ENCODE measurements at places on chromosomes 7 and 10.

GRCh38 chr10:30984563-30985328, 46.9 kb downstream of the ZNF438 start:
- DNase-seq = no peak

- no peak for DNase-seq
Measured at GRCh38 chr10:48414778-48415177, 108.3 kb downstream of the MAPK8 start.

DNA sequence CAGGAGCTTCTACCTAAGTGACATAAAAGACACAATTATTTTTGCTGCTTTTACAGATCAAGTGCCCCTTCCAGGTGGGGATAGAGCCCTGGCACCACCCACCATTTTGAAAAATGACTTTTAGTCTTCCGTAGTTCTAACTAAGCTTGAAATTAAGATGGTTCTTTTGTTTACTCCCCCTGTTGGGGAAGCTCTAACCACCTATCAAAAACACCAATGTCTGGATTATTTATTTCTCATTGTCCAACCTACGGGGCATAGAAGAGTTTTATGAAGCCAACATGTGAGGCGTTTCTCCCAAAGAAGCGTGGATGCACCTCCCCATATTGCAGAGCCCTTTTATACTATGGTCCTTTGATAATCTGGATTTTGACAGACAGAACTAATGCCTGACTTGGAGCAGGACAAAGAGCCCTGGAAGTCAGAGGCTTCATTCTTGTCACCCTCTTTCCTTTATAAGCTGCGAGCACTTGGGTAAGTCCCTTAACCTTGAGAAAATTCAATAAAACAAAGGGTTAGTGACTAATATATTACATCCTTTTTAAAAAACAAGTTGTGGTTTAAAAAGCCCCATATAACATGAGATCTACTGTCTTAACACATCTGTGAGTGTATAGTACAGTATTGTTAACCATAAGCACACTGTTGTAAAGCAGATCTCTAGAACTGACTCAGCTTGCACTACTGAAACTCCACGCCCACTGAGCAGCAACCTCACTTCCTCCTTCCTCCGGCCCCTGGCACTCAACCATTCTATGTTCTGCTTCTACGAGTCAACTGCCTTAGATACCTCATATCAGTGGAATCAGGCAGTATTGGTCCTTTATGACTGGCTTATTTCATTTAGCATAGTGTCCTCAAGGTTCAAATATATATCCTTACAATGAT, 67.5 kb downstream of the ATXN7L1 start:
- DNase-seq = no peak

DNA sequence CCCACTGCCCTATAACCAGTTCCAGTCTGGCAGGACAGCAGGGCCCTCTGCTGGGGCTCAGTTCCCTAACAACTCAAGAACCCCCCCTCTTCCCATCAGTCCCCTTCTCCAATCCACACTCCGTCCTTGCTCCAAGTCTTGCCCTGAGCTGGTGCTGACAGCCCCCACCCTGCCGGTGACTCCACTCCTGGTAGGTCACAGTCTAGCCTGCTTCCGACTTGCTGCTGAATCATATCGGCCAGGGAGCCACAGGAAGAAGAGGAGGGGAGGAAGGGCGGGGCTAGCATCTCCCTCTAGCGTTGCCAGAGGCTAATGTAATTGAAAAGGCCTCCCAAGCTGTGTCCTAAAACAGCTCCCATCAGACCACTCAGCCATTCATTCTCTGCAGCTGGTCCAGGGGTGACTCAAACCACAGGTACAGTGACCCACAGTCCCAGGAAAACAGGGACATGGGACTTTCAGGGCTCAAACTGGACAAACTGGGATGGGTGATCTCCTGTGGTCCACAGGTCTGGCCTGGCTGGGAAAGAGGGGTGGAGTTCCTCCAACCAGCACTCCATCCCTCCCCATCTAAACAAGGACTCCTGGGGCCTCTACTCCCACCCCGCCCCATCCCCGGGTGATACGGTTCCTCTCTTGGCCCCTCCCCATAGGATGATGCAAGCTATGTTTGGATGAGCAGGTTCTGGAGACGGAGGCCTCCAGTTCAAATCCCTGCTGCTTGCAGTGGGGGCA, 158.8 kb downstream of the SH3PXD2A start:
- no peak for DNase-seq

GRCh38 chr10:131431978-131432690, 120.6 kb upstream of the TCERG1L start:
- DNase-seq = no peak

GRCh38 chr7:141522657-141523342, 28.4 kb upstream of the AGK start:
- DNase-seq = no peak

DNA sequence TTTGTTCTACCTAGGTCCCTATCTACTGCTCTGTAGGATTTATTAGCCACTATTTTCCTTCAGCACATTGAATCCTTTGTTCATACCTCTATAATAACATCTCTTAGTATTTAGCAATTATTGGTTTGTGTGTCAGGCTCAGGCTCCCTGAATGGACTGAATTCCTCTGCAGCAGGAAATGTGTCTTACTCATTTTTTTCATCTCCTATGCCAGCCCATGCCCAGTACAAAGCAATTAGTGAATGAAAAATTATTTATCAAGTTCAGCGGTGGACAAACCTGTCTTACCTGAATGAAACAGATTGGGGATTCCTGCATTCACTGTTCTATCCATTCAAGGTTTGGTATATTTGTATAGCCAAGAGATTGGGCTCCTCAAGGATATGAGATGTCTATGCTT, 53.7 kb downstream of the C1GALT1 start:
- DNase-seq = no peak

DNA sequence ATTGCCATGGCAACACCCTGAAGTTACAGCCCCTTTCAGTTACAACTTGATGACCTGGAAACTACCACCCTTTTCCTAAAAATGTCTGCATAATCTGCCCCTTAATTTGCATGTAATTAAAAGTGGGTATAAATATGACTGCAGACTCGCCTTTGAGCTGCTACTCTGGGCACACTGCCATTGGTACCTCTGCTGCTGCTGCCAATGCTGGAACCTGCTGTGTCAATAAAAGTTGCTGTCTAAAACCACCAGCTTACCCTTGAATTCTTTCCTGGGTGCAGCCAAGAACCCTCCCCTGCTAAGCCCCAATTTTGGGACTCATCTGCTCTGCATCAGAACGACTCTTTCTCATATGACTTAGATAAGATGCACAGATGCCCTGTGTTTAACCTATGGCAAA, 10.2 kb upstream of the FRA10AC1 start:
- DNase-seq = no peak

DNA sequence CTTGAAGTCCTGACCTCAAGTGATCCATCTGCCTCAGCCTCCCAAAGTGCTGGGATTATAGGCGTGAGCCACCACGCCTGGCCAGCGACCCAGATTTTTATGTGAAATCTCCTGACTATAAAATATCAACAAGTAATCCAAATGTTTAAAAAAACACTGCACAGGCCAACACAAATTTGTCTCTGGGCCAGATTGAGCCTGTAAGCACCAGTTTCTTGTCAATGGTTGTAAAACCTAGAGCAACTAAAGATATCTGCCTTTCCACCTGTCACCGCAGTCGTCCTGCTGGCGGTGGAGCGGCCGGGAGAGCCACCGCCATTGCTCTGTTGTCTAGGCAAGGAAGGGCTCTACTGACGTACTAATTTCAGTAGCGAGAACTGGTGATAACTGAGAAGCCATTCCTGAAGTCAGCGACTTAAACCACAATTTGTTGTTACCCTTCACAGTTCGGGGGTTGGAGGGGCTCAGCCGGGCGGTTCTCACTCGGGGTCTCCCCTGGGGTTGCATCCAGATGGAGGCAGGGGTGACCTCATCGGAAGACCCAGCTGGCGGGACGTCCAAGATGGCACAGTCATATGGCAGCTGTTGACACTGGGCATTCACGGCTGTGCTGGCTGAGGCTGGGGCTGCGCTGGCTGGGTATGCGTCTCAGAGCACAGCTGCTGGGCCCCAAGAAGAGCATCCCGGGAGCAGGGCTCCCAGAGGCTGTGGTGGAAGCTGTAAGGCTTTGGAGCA, 55.2 kb upstream of the PDGFA start:
- no peak for DNase-seq

DNA sequence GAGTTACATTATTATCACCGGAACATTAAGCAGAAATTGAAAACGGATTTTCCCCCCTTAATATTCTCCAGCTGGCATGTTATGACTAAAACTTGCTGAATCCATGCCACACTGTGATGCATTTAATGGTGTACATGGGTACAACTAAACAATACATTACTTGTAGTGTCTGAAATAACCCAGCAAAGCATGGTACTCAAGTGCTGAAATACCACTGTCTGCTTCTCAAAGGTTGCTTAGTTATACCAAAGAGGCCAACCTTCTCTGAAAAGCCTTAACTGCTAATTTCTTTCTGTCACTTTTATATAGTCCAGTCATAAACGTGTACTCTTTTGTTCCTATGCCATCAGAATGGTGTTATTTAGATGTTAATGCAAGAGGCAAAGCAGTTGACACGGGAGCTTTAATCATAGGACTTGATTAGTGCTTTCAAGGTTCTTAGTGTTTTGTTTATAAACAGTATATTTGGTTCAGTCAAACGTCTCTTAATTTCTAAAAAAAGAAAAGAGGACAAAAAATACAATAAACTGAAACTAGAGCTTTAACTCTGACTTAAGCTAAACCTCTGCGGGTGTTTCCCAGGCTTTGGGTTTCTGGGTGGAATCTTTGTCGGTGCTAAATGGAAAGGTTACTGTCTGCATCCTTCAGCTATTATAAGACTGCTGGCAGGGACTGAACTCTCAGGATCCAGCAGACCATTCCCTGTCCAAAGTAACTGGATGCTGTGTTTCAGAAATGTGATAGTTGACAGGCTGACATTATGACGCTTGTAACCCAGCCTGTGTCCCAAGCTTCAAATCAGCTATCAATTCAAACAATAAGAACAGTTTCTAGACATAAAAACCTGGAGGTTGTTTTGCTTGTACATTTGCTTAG, 202.6 kb downstream of the PPP1R3A start:
- no peak for DNase-seq

- DNase-seq = no peak
Measured at GRCh38 chr7:81066797-81067196, 147.9 kb upstream of the SEMA3C start.

DNA sequence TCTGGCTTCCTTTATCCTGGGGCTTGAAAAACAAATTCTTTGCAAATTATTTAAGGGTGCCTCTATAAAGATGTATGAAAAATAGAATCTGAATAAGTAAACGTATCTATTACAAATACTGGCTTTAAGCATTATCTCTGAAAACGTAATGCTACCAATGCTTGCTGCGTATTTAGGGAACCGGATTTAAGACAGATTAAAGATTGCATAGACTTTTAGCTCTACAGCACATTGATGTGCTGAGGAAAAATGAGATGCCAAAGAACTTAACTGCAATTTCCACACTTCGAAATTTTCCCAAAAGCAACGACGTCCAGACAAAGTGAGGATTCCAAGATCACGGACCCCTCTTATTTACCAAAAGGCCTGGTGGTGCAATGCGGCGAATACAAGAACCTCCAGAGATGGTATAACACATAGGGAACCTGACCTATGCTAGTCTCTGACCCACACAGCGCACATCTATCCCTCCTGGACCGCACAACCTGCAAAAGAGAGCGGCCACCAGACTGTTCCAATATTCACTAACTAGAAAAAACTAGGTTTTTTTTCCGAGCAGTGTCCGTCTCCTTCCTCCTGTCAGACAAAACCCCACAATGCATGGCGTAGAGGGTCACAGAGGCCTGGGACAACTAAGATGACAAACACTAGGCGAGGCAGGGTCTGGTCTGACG, 34.3 kb upstream of the PHF14 start:
- no peak for DNase-seq

- DNase-seq = no peak
Measured at GRCh38 chr7:24965831-24966708, 13.9 kb downstream of the OSBPL3 start.

- no peak for DNase-seq
Measured at GRCh38 chr10:116171505-116171904, 101.5 kb downstream of the GFRA1 start.

DNA sequence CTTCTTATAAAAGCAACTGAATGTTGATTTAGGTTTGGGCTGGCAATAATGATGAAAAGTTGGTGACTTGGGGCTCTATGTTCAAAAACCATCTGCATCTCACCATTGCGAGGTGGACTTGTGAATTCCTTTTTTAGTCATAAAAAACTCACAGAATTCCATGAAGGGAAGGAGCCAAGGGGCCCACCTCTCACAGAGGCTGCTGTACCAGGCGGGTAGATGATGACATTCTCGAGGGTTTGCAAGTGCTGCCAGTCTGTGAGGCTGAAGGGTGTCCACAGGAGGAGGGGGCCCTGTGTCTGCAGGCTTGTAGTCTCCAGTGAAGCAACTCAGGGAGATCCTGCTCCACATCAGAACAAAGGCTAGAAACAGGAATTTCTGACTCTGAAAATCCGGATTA, 195.5 kb upstream of the ZNF32 start:
- no peak for DNase-seq

DNA sequence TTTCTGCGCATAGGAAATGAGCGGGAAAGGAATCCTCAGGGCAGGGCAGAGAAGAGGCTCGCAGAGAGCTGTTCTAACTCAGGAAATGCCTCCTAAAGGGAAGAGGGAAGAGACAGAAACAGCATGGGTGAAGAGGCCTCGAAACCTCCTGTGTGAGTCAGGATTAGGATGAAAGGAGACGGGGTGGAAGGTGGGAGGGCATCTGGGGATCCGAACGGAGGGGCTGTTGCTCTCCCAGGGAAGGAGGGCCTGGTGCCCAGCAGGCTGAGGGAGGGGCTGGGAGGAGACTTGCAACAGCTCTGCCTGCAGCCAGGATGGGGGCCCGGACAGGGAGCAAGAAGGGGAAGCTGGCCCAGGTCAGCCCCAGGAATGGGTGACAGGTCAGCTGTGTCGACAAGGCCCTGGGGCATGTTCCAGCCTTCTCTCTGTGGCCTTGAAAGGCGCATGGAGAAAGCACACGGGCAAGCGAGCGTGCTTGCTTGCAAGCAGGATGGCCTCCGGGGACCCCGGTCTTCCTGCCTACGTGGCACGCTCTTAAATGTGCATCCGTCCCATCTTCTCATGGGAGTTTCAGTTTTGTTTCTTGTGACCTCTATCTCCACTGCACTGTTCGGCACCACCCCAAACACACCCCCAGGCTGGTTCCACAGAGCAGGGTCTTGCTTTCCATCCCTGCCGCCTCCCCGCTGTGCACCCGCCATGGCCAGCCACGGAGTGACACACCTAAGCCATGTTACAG, 63.5 kb downstream of the HIPK2 start:
- DNase-seq = no peak

GRCh38 chr7:137601642-137602041, 245.1 kb downstream of the DGKI start:
- DNase-seq = no peak

GRCh38 chr10:112849546-112849945, 100.5 kb upstream of the TCF7L2 start:
- no peak for DNase-seq

DNA sequence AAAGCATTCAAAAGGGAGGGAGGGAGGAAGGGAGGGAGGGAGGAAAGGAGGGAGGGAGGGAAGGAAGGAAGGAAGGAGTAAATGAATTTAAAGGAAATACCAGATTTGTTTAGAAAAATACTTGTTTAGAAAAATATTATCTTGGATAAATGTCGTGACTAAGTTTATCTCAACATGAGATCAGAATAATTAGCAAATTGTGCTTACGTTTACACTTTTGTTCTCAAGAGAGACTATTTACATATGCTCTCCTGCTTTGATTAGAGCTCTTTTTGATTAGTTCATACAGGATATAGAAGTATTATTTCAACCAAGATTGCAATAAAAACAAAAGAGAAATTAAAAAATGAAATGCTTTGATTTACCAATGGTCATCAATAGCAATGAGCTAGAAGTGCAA, 186.2 kb downstream of the HIBADH start:
- DNase-seq = no peak

- DNase-seq = no peak
Measured at GRCh38 chr7:48780862-48781261, 143.5 kb upstream of the CDC14C start.

GRCh38 chr7:35495377-35495776, 199.6 kb downstream of the HERPUD2 start:
- no peak for DNase-seq

Data from left lobe of liver (tissue), 2 donors.